ENCODE measurements at places on chromosomes 16 and 17.

- DNase-seq: no peak
These were observed 269.5 kb upstream of the FOXF1 start for GRCh38 chr16:86240716-86241363.

DNA sequence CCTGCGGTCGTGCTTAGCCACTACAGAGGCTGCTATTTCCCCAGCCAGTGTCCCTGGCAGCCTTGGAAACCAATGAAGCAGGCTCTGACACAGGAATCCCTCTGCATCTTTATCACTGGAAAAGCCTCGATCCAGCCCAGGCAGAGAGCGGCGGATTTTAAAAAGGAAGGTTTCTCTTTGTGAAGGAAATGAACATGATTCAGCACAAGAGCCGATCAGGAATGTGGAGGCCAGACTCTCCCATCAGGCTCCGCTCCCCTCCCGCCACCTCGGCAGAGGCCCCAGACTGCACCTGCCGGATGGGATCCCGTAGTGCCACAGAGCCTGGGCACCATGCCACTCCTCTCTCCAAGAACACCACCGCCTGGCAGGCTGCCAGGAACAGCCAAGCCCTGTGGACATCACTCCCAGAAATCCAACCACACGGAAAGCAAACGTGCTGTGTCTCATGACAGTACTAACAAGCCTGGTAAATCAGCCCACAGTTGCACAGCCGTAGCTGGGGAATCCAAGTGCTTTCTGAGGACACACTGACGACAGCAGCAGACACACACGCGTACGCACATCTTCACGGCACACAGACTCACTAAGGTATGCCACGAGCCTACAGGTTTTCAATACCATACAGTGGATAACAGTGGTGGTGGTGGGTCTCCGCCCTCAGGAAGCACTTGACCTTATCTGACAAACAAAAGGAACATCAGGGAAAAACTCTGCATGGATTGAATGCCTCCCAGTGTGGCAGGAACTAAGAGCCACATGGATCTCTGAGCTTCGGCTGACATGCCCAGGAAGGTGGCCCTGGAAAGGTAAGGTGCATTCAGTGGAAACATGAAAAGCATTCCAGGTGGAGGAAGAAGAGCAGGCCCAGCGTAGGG is 5.4 kb downstream of the LRRC75A start:
- DNase-seq: no peak

DNA sequence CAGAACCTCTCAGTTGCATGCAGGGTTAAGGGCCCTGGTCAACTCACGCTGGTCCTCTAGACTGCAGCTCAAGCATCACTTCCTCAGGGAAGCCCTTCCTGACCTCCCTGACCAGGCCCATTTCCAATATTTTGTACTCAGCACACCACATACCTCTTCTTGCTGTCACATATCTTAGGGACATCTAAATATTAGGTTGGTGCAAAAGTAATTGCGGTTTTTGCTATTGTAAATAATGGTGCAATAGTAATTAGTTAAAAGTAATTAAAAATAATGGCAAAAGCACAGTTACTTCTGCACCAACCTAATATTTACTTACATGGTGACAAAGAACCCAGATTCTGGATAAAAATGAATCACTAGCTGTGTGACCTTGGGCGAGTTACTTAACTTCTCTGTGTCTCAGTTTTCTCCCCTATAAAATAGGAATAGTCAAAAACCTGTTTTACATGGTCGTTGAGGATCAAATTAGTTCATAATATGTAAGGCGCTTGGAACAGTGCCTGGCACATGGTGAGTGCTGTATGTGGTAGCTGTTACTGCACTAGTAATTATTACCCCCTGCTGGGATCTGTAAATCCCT is 177.4 kb downstream of the PRKCB start:
- no peak for DNase-seq

GRCh38 chr16:11437069-11437468 is 91.8 kb downstream of the RMI2 start:
- DNase-seq: no peak

DNA sequence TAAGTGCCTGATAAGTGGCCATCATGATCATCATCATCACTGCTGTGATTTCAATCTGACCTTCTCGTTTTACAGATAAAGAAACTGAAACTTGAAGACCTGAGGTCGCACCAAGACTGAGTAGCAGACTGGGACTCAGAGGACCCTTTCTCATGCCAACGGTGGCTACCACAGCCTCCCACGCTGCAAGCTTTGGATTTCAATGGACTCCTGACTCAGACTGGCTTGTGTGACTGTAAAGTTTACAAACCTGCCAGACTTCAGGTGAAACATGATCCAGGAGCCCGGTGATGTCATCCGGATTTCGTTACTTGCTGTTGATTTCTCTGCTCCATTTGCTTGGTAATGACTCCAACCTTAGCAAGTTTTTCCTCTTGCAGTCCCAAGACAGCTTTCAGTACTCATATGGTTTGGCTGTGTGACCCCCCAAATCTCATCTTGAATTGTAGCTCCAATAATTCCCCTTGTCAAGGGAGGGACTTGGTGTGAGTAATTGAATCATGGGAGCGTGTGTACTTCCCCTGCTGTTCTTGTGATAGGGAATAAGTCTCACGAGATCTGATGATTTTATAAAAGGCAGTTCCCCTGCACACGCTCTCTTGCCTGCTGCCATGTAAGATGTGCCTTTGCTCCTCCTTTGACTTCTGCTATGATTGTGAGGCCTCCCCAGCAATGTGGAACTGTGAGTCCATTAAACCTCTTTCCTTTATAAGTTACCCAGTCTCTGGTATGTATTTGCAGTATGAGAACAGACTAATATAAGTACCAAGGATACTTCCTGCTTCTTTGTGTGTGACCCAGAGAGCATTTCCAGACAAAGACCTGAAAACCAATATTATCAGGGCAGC is 26.7 kb upstream of the IRX6 start:
- DNase-seq: no peak

GRCh38 chr17:29590411-29591145 is 1.1 kb upstream of the GIT1 start:
- no peak for DNase-seq

- no peak for DNase-seq
These were observed 5.0 kb downstream of the SEC14L1 start for GRCh38 chr17:77145612-77146245.

GRCh38 chr17:41061964-41062363 is 2.0 kb upstream of the KRTAP2-3 start:
- no peak for DNase-seq

DNA sequence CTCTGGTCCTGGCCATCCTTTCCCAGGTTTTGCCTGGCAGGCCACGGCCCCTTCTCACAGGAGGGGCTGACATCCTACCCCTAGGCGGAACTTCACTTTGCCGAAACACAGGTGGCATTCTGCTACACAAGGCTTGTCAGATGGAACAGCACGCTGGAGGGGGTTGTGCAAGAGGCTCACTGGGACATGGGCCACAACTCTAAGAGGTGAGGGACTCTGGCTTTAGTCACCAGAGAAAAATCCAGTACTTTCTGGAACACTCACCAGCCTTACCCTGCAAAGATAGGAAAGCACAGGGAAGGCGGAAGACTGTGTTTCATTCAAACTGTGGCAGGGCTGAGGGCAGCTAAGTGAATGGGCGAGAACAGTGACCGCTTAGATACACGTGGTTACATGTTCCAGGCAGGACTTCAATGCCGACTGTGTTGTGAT is 18.3 kb downstream of the CDC42EP4 start:
- DNase-seq: no peak

DNA sequence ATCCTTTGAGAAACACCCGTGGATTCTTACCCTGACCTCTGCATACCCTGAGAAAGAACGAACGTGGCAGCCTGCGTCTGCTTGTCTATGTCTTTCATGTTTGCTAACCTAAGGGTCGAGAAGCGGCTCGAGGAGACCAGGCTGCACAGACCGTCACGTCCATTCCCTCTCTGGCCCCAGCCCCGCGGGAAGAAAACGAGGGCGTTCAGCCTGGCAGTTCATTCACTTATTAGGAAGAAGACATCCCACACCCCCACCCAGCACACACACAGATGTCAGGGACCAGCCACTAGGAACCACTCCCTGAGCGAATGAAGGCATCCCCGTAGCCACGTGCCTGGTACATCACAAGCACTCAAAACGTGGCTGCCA is 655 bp upstream of the MTHFSD start:
- no peak for DNase-seq

- DNase-seq: no peak
These were observed 21.5 kb upstream of the COL1A1 start for GRCh38 chr17:50222922-50223321.

- no peak for DNase-seq
These were observed 81.9 kb downstream of the TUBD1 start for GRCh38 chr17:59810894-59811153.

DNA sequence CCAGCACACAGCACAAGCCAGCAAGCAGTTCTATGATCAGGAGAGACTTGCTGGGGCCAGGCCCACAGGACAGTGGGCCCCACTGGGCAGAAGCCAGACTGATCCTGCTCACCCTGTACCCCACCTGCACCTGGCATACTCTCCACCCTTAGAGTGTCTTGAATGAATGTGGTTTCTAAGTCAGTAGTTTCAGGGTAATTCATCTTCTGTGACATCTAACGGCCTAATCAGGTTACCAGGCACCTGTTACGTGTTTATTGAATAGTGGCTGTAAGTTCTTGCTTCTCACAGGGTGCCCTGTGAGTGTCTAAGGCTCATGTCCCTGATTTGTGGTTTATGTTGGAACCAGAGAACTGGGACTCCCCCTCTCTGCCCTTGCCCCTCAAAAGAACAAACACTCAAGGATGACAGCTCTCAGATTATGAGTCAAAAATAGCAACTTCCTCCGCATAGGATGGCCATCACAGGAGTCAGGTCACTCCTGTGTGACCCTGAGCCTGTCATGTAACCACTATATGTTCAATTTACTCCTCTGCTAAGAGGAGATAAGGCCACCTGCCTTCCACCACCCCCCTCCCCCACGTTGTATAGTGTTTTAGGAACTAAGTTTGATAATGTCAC is 7.0 kb upstream of the OR2C1 start:
- DNase-seq: no peak

DNA sequence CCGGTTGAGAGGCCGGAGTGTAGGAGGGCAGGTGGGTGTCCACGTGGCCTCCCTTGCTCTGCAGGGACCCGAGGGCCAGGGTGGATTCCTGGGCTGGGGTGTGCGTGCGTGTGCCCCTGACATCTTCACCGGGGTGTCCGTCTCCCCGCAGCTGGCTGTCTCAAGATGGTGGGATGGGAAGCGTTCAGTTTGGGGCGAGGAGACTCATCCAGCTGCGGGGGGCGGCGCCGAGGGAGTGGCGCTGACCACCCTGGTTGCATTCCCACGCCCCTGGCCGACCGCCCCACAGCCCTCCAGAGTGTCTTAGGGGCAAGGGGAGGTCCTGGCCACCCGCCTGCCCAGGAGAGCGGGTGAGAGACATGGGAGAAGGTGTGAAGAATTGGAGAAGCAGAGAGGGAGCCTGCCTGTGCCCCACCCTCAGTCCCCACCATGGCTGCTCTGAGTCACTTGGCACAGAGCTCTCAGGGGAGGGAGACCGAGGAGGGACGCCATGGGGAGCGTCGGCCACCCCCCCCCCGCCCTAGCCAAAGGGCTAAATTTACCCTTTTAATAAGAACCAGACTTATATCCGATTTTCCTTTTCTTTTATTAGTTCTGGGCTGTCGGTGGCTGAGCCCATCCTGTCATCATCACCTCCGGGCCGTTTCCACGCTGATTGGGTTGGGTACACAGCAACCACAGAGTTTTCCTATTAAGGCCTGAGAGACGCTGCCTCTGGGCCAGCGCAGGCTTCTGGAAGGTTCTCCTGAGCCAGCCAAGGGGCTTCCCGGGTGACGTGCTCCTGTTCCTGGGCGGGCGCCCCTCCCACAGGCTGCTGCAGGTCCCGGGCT is 22.0 kb downstream of the BAHCC1 start:
- DNase-seq: no peak

GRCh38 chr17:12538003-12538402 is 127.7 kb upstream of the MYOCD start:
- DNase-seq: no peak
